ENCODE measurements at places on chromosomes 6 and 20.
A peak's percentile ranks its signal among the peaks of the same experiment; 100 is the strongest.

GRCh38 chr20:31675828-31676608 is 38.3 kb downstream of the COX4I2 start:
- no peak for DNase-seq

DNA sequence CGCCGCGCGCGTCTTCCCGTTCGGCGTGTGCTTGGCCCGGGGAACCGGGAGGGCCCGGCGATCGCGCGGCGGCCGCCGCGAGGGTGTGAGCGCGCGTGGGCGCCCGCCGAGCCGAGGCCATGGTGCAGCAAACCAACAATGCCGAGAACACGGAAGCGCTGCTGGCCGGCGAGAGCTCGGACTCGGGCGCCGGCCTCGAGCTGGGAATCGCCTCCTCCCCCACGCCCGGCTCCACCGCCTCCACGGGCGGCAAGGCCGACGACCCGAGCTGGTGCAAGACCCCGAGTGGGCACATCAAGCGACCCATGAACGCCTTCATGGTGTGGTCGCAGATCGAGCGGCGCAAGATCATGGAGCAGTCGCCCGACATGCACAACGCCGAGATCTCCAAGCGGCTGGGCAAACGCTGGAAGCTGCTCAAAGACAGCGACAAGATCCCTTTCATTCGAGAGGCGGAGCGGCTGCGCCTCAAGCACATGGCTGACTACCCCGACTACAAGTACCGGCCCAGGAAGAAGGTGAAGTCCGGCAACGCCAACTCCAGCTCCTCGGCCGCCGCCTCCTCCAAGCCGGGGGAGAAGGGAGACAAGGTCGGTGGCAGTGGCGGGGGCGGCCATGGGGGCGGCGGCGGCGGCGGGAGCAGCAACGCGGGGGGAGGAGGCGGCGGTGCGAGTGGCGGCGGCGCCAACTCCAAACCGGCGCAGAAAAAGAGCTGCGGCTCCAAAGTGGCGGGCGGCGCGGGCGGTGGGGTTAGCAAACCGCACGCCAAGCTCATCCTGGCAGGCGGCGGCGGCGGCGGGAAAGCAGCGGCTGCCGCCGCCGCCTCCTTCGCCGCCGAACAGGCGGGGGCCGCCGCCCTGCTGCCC is 1.1 kb downstream of the SOX4 start:
- DNase-seq: peak; percentile 11

DNA sequence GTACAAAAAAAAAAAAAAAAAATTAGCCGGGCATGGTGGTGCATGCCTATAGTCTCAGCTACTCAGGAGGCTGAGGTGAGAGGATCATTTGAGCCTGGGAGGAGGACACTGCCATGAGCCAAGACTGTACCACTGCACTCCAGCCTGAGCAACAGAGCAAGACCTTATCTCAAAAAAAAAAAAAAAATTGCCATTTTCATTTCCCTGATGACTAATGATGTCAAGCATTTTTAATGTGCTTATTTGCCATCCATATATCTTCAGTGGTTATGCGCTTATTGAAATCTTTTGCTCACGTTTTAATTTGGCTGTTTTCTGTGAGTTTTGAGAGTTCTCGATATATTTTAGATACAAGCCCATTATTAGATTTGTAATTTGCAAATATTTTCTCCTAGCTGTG is 46.7 kb downstream of the PFDN4 start:
- no peak for DNase-seq

DNA sequence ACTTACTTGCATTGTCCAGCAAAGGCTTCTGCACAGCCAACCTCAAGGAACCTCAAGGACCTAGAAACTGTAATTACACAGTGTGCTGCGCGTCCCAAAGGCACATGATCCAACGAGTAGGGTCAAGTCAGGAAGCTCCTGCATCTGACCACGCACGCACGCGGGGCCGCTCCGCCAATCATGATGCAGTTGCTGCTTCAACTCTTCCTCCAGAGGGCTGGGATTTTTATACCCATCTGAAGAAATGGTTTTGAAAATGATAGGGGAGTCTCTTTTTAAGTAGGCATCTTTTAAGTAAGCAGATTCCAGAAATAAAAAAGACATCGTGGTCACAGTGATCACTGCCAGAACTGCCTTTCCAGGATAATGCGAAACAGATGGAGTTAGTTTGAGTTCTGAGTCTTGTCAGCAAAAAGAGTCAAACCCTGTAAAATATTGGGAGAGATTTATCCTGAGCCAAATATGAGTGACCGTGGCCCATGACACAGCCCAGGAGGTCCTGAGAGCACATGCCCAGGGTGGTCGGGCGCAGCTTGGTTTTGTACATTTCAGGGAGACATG is 34.0 kb downstream of the KIF25 start:
- DNase-seq: no peak

- no peak for DNase-seq
These were observed 74.2 kb upstream of the TMEM170B start for GRCh38 chr6:11463398-11463780.

DNA sequence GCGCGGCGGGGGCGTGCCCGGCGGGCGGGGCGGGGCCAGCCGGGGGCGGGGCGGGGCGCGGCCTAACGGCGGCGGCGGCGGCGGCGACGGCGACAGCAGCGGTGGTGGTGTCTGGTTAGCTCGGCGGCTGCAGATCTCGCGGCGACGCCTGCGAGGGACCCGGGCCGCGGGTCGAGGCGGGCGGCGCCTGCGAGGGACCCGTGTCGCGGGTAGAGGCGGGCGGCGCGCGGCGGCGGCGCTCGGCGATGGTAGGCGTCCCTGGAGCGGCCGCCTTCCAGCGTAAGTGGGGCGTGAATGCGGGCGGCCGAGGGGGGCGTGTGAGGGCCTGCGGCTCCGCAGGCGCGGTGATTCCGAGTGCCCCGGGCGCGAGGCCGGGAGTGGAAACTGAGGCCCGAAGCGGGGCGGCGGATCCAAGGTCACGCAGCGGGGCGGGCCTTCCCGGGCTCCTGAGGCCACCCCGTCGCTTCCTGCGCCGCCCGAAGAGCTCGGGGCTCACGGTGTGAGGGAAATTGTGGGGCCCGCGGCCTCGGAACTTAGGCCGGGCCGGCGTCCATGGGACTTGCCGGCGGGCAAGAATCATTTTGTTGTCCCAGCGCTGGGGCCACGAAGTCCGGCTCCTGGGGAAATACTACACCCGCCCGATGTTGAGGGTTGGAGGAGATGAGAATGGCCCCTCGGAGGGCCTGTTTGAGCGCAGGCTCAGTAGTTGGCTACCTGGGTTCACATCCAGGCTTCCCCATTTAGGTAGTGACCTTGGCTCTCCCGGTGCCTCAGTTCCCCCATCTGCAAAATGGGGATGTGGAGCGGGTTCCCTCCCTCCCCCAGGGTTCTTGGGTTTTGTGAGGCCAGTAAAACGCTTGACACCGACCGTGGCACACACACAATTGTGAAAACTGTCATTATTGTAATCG is at the start of gene CBFA2T2:
TSS of gene CBFA2T2 (plus strand) at position 74 of the 911 bp plus-strand sequence. CDS start at position 246, 172 bp downstream.
- DNase-seq: peak; percentile 67

DNA sequence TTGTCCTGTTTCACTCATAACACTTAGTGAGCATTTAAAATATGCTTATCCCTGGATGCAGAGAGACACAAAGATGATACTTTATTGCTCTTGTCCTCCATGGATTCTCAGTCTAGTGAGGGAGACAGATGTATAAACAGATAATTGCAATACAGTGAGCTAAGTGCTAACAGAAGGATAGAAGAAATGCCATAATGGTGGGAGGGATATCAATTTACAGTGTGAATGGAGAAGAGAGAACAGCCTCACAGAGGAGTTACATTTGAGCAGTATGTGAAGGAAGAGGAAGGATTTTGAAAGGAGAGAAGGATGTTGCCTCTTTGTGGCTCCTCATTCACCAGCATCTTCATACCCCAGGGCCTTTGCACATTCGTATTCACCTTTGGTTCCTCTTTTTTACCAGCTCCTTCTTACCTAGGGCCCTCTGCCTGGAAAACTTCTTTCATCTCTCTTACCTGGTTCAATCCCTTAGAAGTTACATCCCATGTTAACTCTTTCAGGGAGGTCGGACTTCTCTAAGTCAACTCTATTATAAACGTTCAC is 341.7 kb downstream of the PRL start:
- DNase-seq: no peak

GRCh38 chr6:119043783-119044182 is 34.7 kb downstream of the FAM184A start:
- DNase-seq: no peak

DNA sequence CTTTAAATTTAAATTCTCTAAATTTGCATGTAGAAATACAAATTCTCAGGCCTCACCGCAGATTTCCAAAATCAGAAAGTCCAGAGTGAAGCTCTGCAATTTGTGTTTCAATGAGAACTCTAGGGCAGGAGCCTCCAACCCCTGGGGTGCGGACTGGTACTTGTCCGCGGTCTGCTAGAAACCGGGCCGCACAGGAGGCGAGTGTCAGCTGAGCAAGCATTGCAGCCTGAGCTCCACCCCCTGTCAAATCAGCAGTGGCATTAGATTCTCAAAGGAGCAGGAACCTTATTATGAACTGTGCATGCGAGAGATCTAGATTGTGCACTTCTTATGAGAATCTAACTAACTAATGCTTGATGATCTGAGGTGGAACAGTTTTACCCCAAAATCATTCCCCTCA is 203.0 kb upstream of the PCSK2 start:
- no peak for DNase-seq

- DNase-seq: no peak
These were observed 712 bp downstream of the RXRB start for GRCh38 chr6:33199687-33200218.

DNA sequence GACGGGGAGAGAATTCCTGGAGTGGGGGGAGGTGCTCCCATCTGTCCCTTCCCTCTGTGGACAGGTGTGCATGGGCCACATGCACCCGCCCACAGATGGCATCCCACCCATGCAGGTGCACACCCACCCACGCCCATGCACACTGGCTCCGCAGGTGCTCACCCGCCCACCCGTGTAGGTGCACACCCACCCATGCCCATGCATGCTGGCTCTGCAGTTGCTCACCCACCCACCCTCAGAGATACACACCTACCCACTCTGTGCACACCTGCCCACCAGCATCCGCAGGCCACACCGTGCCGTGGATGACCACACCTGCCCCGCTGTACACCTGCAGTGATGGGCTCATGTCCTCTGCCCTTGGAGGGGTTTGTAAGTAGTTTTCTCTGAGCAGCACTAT is 132.0 kb downstream of the PHACTR3 start:
- no peak for DNase-seq

DNA sequence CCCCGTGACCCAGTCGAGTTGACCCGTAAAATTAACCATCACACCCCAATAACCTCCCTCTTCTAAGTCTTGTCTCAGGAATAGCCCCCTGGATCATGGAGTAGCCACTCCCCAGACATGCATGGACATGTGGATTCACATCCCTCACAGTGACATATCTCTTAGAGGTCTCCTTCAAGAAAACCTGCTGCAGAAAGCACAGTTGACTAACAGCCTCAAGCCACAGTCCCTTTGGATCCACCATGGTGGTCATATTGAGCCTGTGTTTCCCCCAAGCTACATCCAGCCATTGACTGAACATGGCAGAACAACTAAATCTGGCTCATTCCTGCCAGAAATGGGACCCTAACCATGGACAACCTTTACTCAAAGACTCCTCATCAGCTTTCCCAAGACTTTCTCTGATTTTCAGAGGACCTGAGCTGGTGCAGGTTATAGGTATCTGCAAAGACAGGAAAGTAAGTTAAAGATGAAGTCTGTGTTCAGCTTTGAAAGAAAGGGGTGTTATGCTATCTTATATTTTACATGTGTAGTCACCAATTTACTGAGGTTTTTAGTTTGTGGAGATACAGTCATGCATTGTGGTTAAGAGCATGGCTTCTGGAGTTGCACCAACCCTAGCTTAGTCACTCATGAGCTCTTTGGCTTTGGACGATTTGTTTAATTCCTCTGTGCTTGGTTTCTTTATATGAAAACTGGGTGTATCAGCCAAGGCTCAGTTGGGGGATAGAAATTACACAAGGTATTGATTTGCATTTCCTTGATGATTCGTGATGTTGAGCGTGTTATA is 219.1 kb downstream of the MYLK4 start:
- DNase-seq: no peak

- DNase-seq: peak; percentile 23
These were observed 6.3 kb downstream of the ZKSCAN3 start for GRCh38 chr6:28355743-28356665.

GRCh38 chr6:170357812-170358211 is 51.3 kb downstream of the FAM120B start:
- DNase-seq: no peak

DNA sequence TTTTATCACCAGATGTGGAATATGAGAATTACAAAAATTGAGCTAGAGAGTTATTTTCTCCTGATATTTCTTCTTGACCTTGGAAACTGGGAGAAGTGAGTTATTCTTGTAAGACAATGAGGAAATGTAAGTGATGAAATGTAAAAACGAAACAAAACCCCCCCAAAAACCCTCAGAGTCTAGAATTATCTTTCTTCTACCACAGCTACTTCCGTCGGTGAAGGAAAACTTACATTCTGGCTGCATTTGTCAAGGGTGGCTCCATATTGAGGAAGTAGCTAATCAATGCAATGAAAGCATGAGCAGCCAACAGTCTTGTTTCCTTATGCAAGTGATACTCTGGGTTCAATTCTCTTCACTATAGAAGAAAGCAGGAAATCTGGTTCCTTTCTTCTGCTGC is 661.7 kb upstream of the CITED2 start:
- DNase-seq: no peak

- DNase-seq: no peak
These were observed 51.3 kb upstream of the CITED2 start for GRCh38 chr6:139425780-139426179.

GRCh38 chr6:126722411-126722810 is 382.5 kb downstream of the CENPW start:
- no peak for DNase-seq

- DNase-seq: no peak
These were observed 34.5 kb upstream of the FERMT1 start for GRCh38 chr20:6157345-6157744.

- DNase-seq: no peak
These were observed 58.3 kb upstream of the BHLHE23 start for GRCh38 chr20:63064745-63065711.

- DNase-seq: no peak
These were observed 556 bp downstream of the PANK2 start for GRCh38 chr20:3889489-3890397.

DNA sequence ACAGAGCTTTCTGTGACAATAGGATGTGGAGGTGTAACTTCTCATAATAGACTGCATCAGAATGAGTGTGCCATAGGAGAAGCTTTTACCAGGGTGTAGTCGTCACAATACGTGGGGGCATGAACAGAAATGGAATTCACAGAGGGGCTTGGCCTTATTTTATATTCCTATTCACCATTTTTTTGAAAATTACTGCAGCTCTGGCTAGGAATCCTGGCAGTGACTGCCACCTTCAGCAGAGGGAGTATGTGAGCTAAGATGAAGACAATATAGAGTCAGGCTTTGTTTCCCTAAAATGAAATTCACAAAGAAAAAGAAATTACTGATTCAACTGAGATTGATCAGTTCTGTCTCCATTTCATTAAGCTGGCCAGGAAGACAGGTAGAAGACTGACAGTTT is 13.9 kb downstream of the TOMM6 start:
- DNase-seq: no peak

DNA sequence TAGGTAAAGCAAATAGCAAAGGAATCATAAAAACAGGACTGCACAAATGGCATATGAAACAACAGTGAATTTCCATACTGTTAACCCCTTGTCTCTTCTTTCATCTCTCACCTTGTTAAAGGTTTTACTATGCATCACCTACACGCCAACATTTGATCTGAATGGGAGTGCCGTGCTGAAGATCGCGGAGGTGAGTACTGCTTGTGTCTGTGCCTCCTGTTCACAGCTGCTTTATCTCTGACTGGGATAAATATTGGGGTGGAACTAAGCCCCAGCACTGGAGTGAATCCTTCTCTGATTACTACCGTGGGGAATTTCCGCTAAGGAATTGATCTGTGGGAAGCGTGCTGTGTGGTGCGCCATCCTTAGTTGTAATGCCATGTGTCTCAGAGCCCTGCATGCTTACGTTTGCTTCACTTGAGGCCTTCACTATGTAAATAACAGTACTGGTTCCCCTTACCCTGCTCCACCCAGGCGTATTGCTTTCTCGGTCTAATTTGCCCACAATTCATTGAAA is 11.4 kb upstream of the PBOV1 start:
- no peak for DNase-seq
